ENCODE measurements at places on chromosomes 3 and 15.
A peak's percentile ranks its signal among the peaks of the same experiment; 100 is the strongest.

GRCh38 chr15:57375827-57376695 lies at the start of gene CGNL1:
Gene CGNL1 (plus strand): TSS chr15:57376505. CDS start chr15:57438000, 61,495 bp downstream.
- DNase-seq: no peak

GRCh38 chr3:114700637-114701234 lies 406.9 kb downstream of the TIGIT start:
- no peak for DNase-seq

GRCh38 chr3:96814651-96815567 lies 515 bp downstream of the EPHA6 start:
- peak; percentile 13 for DNase-seq

DNA sequence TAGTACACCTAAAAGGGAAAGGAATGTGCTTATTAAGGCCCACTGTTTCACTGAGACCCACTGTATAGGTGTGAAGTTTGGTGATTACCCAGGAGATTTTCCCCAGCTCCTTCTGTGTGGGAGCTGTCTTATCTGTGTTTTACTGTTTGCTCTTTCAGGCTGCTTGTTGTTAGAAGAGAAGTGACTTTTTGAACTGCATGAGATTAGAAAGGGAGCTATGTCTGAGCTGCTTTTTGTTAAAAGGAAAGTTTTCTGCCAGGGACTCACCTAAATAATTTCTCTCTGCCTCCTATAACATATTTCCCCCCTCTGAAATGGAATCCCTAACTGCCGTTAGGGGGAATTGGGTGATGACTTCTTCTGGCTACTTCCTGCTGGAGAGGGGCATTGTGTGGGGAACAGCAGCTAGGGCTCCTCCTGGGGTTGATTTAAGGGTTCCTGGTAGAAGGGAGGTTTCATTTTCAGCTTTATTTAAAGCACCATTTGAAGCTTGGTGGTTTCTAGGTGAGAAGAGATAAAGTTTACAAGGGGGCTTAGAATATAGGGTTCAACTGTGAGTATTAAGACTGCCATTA lies 77.1 kb upstream of the ATP11B start:
- no peak for DNase-seq

GRCh38 chr3:88828466-88828865 lies 279.0 kb upstream of the EPHA3 start:
- DNase-seq: no peak

- no peak for DNase-seq
Observed at GRCh38 chr3:147651107-147651778, 242.1 kb downstream of the ZIC1 start.

DNA sequence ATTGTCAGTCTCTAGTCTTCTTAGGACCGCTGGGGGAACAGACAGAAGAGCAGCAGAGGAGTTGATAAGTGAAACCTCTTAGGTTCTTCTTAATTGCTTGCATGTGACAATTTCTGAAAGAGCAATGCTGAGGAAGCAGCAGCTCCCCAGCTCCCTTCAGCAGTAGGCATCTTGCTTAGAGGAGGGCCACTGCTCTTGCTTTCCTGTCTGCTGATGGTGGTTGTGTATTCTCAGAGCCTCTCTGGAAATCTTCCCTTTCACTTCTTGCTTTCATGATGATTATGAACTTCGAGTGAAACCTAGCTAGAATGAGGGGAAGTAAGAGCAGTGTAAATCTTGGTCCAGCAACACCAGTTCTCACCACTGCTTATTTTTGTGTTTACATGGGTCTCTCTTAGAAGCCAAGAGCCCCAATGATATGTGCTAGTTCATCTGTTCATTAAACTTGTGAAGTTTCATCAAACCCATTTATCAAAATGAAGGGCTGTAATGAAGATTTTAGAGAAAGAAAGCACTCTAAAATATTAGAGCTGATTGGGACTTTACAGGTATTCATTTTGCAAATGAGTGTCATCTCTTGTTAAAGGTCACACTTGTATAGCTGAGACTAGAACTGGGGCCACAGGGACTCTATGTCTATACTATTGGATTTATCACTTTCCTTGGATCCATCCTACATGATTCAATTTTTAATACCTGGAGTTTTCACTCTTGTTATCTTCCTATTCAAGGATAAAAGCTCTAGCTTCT lies 246.7 kb downstream of the LPP start:
- peak; percentile 9 for DNase-seq

DNA sequence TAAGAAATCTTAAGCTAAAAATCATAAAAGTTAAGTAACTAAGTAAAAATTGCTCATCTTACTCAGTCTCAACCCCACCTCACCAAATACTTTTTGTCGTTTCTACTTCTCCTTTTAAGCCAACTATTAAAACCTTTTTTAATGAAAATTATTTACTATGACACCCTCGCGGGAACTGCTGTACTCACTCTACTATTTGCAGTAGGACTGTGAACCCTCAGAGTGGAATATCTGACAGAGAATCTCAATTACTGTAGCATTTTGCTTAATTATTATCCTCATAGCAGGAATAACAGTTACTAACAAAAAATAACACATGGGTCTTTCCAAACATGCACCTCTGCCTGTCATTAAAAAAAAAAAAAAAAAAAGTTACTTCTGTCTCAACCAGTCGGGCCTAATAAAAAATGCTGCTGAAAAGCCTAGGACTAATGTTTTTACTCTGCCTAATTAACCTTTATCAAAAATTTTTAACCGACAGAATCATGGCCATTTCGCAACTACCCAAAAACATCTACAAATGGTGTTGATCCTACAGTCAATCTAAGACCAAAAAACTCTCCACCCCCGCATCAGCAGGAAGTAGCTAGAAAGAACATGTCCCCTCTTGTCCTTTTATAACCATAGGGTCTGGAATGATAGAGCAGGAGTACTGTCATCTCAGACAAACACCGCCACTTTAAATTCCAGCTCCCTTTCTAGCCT lies 10.2 kb downstream of the ALDH1L1 start:
- no peak for DNase-seq

Data from putamen (tissue), 1 donor.